ENCODE measurements at places on chromosomes 1 and 21.

- DNase-seq, result peak; percentile 83
Observed at GRCh38 chr1:1000357-1001056, 610 bp upstream of the HES4 start.

DNA sequence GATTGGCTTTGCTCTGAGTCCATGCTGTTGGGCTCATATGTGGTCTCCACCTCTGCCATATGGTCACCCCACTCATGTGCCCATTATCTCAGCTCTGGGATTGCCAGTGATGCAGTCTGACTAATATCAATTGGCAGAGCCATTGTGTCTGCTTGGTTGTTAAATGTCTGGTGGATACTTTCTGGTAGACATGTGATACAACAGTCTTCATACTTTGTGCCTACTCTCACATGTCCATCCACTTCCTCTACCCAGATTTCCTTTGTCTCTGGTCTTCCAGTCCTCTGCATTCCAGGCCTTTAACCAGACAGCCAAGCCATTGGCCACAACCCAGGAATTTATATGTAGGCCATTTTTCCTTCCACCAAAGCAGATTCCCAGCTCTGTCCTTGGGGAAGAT is 30.8 kb upstream of the DIPK1A start:
- peak; percentile 47 for DNase-seq

DNA sequence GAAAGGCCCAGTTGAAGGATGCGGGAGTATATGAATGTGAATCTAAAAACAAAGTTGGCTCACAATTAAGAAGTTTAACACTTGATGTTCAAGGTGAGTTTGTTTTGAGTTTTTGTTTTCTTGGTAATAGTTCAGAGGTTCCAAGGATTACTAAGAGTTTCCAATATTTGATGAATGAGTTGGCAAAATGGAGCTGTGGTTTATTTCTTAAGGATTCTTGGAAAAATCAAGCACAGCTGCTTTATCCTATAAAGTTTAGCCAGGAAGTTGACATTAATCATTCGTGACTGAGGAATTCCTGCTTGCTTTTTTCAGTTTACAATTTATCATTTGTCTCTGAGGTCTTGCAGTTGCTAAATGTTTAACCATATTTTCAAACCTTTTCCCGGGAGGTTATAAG is 15.1 kb downstream of the VCAM1 start:
- no peak for DNase-seq

DNA sequence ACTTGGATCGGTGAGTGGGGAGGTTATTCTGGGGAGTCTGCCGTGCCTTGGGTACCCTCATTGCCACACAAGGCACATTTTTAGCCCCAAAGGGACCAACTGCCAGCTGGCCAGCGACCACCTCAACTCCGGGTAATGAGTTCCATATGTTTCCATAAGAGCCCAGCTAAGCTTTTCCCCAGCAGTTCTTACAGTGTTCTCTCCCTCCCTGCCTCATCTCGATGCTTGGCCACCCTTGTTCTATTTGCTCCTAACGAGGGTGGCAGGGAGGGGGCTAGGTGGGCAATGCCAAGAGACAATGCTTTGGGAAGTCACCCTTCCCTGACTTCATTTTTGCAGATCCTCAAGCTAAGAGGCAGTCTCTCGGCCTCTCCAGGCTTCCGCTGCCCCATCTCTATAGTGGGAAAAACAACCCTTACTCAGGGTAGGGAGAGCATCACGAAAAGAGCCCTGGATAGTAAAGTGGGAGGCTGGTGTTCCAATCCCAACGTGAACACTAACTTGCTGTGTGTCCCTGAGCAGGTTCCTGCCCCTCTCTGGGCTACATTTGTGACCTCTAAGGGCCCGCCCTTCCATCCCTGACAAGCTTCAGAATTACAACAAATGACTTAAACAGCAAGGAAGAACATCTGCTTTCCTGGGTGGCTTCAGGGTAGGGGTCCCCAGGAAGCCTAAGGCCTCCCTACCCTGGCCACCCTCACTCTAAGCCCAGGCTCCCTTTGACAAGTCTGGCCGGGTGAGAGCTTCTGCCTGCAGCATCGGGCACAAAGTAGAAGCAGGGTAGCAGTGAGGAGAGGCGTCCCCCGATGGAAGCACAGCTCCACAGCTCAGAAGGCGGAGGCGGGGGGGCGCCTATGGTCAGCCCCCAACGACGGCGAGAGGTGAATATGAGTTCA is 5.8 kb downstream of the ID3 start:
- no peak for DNase-seq

DNA sequence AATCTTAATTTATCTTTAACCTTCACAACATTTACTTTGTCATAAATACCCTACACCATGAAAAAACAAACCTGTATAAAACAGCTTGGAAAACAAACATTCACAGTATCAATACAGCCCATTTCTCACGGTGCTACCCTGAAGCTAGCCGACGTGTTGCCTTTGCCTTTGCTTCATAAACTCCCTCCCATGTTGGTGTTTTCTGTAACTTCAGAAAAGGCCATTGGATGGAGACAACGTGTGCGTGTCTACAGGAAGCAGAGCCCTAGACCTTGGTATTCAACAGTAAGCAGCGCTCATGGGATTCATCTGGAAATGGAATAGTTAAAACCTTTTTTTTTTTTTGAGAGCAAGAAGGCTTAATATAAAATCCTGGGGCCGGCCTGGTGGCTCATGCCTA is 7.2 kb upstream of the PRDM15 start:
- no peak for DNase-seq

DNA sequence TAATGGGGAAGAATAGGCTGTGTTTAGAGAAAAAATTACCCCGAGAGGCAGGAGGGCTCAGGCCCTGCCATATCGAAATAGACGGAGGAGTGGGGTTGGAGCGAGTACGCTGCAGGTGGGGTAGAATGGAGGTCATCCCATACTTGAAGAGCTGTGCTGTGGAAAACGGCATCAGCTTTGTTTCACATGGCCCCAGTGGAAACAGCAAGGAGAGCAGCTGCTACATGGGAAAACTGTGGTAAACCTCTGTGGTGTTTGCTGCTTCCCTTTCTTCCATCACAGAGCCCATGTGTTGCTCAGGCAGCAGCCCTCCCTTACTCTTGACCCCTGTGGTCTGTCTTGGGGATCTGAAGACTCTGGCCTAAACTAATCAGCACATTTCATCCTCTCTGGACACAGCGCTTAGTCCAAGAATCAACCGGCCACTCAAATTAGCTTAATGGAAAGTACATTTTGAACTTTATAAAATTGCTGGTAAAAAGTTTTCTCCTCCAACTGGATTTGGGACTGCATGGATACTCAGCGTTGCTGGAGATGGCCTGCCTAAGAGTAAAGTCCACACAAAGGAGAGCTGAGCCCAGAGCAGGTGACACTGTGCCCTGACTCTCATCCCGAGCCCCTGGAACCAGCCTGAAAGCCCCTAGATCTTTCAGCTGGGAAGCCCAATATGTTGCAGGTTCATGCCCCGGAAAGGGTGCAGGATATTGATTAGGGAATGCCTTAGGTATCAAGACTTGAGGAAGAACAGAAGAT is 127.1 kb upstream of the GADD45A start:
- no peak for DNase-seq

GRCh38 chr21:37075214-37075770 is 2.2 kb downstream of the TTC3 start:
- DNase-seq, result no peak

- no peak for DNase-seq
Observed at GRCh38 chr1:221396526-221396925, 345.4 kb downstream of the DUSP10 start.

Measured in inflammatory macrophage treated with lipopolysaccharide for 4 hours (primary cell).